ENCODE measurements at places on chromosomes 3 and 15.

- no peak for DNase-seq
These were observed 153.9 kb upstream of the ARHGEF26 start for GRCh38 chr3:153967260-153967659.

DNA sequence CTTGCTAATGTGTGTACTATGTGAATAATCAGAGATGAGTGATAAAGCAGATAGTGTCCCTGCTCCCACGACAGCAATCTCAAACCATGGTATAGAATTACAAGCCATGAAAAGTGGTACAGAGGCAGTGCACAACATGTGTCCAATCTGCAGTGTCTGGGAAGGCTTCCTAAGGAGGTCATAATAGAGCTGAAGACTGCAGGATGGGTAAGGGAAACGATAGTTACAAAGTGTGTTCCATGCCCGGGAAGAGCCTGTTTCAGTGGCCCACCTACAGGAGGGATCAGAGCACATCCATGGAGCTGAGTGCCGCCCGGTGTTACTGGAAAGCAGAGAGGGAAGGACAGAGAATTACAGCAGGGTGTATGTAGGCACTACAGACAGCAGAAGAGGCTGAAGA is 48.9 kb downstream of the PAK2 start:
- no peak for DNase-seq

- DNase-seq: no peak
These were observed 435 bp downstream of the RAB27A start for GRCh38 chr15:55289011-55289745.

DNA sequence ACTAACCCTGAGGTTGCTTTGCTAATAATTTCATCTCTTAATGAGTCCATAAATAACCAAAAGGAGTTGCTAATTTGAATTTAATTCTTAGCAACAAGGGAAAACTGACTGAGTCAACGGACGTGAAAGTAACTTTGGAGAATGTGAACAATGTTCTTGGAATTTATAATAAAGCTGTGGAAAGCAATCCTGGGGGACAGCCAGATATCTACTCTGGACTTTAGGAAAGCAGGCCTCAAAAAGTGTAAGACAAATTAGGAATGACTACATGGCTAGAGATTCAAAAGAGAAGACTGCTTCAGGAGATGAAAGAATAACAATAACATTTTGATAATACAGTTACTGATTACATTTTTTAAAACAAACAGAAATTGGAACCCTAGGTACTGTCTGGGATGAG is 318.4 kb upstream of the COL8A1 start:
- no peak for DNase-seq

GRCh38 chr15:75822685-75823278 is 20.5 kb upstream of the UBE2Q2 start:
- no peak for DNase-seq
